ENCODE measurements at places on chromosomes 2 and 18.

GRCh38 chr2:204454672-204455380, 90.4 kb upstream of the PARD3B start:
- no peak for DNase-seq

GRCh38 chr2:135916207-135916606, 40.0 kb upstream of the MCM6 start:
- DNase-seq, result no peak

DNA sequence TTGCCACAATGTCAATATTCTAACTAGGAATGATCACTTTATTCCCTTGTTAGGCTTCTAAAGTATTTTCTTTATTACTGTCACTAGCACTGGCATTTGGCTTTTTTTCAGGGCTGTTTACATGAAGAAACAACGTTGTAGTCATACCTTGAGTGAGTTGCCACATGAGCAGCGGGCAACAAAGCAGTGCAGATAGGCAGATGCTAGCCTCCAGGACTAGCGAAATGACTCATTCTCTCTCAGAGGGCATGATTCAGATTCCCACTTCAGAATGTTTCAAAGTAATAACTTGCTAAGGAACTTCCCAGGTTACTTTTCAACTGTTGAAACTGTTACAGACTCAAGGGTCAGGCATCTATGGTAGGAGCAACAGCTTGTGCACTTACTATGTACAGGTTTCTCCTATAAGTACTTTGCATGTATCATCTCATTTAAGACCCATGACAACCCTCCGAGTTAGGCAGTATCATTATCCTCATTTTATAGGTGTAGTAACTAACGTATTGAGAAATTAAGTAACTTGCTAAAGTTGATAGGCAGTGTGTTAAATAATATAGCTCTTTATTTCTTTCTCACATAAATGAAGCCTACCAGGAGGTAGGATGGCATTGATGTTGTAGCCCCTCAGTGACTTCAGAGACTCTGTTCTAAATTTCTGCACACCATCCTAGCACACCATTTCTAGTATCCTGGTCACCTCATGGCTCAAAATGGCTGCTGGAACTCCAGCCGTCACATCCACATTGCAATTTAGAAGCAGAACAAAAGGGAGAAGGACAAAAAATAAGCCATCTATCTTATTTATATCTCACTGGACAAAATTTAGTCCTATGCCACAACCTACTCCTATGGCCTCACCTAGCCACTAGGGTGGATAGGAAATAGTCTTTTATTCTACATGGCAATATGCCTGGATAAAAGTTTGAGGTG, 83.3 kb downstream of the ICOS start:
- DNase-seq, result no peak

GRCh38 chr2:121803503-121803902, 48.1 kb downstream of the TSN start:
- no peak for DNase-seq

GRCh38 chr2:173979751-173980351, 14.7 kb upstream of the SP3 start:
- no peak for DNase-seq
